T-cell (primary cell): ENCODE measurements at places on chromosomes 12 and 14.

- DNase-seq = no peak
These were observed 177.8 kb upstream of the EGLN3 start for GRCh38 chr14:34128665-34129064.

DNA sequence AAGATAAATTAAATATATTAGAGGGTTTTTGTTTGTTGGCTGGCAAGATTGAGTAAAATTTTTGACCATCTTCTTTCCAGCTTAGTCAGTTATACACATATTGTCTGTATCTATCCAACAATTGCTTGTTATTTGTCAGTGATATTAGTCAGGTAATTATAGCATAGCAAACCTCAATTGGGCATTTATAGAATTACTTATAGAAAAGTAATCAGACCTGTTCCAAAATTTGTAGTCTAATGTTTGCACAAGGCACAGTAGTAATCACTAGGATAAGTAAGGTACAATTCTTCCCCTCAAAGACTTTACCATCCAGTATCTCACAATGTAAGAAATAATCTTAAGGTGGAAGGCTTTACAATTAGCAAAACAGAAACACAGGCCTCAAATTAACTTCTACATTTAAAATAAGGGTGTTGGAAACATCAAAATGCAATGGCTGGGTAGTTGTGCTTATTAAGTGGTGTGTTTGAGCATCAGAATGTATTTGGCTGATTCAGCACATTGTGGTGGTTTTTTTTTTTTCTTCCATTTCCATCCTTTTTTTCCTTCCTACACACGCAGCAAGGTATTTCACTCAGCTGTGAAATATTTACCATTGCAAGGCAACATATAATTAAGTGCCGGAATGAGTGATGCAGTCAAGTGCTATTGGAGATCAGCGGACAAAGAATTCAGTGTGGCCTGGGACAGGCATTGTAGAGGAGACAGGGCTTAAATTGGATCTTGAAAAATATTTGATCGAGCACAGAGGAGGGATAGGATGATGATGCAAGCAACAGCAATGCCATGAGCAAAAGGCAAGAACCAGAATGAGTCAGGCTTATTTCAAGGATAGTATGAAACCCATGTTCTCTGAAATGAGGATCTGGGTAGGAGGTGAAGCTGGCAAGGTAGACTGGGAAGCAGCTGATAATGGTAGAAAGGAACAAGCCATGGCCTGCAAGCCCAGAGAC, 178.2 kb downstream of the AKAP6 start:
- DNase-seq = no peak

- peak; percentile 85 for DNase-seq
These were observed 29.1 kb downstream of the SH2B3 start for GRCh38 chr12:111434680-111435338.

DNA sequence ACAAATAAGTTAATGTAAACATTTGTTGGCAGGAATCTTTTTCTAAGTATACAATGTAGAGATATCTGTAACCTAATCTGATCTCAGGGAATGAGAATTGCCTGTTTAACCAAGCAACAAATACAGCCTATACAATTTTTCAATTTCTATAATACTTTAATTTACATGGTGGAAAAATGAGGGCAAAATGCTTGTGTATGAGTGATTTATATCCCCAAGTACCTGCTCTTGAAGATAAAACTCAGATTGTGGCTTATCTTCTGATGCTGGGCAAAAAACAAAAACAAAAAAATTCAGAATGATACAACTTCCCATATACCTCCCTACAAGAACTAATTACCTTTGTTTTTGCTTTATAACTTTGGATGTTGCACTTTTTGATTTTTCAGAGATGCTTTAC, 2.2 kb downstream of the CNOT2 start:
- no peak for DNase-seq

GRCh38 chr12:80627782-80628181, 79.7 kb upstream of the MYF6 start:
- no peak for DNase-seq

DNA sequence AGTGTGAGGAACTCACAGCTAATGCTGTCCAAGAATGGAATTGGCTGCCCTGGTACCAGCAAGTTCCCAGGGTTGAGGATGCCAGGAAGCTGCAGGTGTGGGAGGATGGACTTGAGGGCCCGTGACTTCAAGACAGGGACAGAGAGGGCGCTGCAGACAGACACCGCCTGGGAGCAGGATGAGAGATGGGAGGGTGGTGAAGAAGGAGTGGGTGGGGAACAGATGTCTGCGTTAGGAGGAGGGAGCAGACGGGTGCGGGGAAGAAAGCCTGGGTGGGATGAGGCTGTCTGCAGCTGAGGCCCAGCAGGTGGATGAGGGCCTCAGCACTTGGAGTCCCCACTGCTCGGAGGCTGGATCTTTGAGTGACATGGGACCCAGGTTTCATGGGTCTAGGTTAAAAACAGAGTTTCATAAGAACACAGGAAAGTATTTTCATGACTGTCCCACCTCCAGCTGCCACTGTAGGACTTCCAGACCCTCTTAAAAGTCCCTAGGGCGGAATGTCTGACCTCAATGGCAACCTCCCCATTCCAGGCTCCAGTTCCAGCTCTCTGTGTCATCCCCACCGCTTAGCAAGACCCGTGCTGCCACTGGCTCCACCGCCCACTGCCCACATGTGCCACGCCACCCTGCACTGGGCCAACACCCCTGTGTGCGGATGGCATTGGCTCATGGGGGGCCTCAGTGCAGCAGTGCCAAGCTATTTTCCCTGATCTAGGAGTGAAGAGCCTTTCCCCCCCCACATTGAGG, 70.3 kb upstream of the SCN8A start:
- no peak for DNase-seq

DNA sequence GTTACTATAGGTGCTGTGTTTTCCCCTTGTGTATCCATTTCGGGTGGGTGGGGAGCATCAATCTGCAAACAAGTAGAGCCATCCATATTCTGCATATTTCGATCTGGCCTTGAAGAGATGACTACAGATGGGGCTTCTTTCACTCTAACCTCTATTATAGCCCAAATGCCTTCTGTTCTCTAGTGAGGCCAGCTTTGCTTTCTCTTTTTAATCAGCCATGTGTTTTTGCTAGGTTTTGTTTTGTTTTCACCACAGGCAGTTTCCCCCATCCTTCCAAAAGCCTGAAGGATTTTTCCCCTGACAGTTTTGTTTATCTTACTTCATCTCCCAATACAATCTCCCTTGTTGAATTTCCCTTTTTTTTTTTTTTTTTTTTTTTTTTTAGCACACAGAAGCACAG, 224.1 kb downstream of the BTG1 start:
- no peak for DNase-seq
